ENCODE measurements at places on chromosomes 2 and 18. TPM values are rescaled to one million over a fixed set of nuclear protein-coding genes. Genes with fewer than 3 reads are reported as not detected.

GRCh38 chr18:48983793-48984437, 33.1 kb upstream of the SMAD7 start:
- peak; percentile 38 for DNase-seq
- no peak overlapping the region for H3K4me3 ChIP-seq
- H3K36me3 ChIP-seq: no peaks in the 10 kb centered on the region
- H3K27ac ChIP-seq: no peak overlapping the region
- no peaks in the 10 kb centered on the region for H3K27me3 ChIP-seq

DNA sequence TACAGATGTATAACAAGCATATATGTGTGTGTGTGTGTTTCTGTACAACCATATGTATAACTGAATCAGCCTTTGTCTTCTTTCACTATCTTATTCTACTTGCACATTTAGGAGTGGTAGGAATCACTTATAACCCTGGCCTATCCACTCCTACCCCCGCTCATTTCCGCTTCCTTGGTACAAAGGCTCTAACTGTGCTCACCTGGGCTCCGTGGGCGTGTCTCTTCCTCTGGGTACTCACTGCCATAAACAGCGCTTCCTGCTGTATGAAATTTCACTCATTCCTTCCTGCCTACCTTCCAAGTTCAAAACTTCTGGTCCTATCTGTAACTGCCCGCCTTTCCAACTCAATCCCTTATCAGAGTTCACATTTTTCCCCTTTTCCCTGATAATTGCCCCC, 815.5 kb downstream of the EPHA4 start:
- no peaks in the 10 kb centered on the region for H3K27me3 ChIP-seq
- no peaks in the 10 kb centered on the region for H3K36me3 ChIP-seq
- no peak overlapping the region for H3K27ac ChIP-seq

- peak overlapping the region; percentile 83 for H3K4me3 ChIP-seq
- H3K36me3 ChIP-seq: no peaks in the 10 kb centered on the region
- H3K4me1 ChIP-seq: peaks cover 37% of the 10 kb centered on the region
- peak overlapping the region; percentile 77 for H3K27ac ChIP-seq
- peak; percentile 77 for DNase-seq
These were observed 3.6 kb downstream of the ZNF516 start for GRCh38 chr18:76491473-76491775.

GRCh38 chr2:191014653-191015020, 666 bp upstream of the STAT1 start:
- peaks cover 12% of the 10 kb centered on the region for H3K36me3 ChIP-seq
- H3K27me3 ChIP-seq: no peaks in the 10 kb centered on the region
- H3K27ac ChIP-seq: peak overlapping the region; percentile 90
- no peak for DNase-seq

- peak overlapping the region; percentile 86 for H3K4me3 ChIP-seq
- peaks cover 9% of the 10 kb centered on the region for H3K36me3 ChIP-seq
- DNase-seq: peak; percentile 57
- H3K27me3 ChIP-seq: no peaks in the 10 kb centered on the region
- peaks cover 43% of the 10 kb centered on the region for H3K4me1 ChIP-seq
These were observed 16.9 kb downstream of the C2orf74 start for GRCh38 chr2:61178603-61179545.

DNA sequence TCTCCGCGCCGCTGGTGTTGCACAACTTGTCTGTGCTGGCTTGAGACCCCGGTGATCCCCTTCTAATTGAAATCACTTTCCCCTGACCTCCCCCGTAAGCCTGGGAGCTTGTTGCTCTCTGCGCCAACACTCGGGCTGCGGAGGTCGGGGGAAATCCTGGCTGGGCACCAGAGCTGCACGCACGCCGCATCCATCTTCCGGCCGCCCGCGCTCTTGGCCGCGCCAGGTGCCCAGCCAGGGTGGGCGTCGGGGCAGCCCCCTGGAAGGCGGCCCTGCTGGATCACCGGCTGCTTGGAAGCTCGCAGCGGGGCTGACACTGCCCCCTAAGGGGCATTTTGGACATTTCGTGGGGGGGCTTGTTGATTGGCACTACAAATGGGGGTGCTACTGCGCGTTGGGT, 280.3 kb upstream of the SKOR2 start:
- no peaks in the 10 kb centered on the region for H3K4me1 ChIP-seq
- H3K27ac ChIP-seq: no peak overlapping the region
- no peak overlapping the region for H3K4me3 ChIP-seq
- DNase-seq: no peak
- H3K27me3 ChIP-seq: peaks cover 3% of the 10 kb centered on the region
- H3K36me3 ChIP-seq: no peaks in the 10 kb centered on the region

DNA sequence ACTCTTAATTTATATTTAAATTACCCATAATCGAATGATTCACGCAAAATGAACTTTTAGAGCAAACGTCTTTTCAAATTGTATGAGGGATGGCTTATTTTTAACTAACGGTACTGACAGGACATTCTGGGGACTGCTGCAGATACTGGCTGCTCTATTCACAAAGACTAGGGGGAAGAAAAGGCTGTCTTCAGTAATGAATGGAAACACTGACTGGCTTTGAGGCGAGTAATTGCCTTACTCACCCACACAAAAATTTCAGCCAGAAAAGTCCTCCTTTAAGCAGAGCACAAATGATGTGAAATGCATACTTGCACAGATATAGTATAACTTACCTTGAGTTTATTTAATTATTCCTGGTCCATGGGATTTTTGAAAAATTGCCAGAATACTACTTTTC, 852.6 kb downstream of the DPP10 start:
- no peaks in the 10 kb centered on the region for H3K36me3 ChIP-seq
- DNase-seq: no peak
- no peak overlapping the region for H3K27ac ChIP-seq
- H3K27me3 ChIP-seq: no peaks in the 10 kb centered on the region
- H3K4me3 ChIP-seq: no peak overlapping the region

DNA sequence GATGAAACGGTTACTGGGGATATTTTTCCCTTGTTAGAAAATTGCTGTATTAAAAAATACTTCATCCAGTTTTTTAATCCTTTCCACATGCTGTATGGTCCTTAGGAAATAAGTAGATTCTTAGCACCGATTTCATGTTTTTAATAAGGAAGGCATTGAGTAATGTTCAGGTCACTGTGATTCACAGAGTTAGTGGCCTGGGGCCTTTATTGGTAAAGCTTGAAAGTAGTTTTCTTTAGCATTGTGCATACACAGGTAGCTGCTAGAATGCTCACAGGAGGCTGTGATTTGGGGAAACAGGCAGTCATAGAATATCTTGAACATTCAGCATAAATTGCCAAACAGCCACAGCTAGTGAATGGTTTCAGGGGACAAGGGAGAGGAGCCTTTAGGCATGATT, 79.8 kb downstream of the XRCC5 start:
- peaks cover 44% of the 10 kb centered on the region for H3K4me1 ChIP-seq
- peak overlapping the region; percentile 68 for H3K27ac ChIP-seq
- H3K36me3 ChIP-seq: peaks cover 24% of the 10 kb centered on the region

GRCh38 chr2:119852214-119852613, 92.5 kb downstream of the PTPN4 start:
- H3K36me3 ChIP-seq: no peaks in the 10 kb centered on the region
- H3K4me1 ChIP-seq: peaks cover 7% of the 10 kb centered on the region
- no peak overlapping the region for H3K4me3 ChIP-seq
- no peak overlapping the region for H3K27ac ChIP-seq
- H3K27me3 ChIP-seq: no peaks in the 10 kb centered on the region

GRCh38 chr2:173520918-173521317, 166.2 kb downstream of the CDCA7 start:
- no peak for DNase-seq
- 0 out of 2 replicates have a peak, but pooled peaks cover 4% of the 10 kb centered on the region for H3K4me1 ChIP-seq
- H3K27ac ChIP-seq: no peak overlapping the region
- no peaks in the 10 kb centered on the region for H3K36me3 ChIP-seq

- no peak overlapping the region for H3K4me3 ChIP-seq
- H3K27ac ChIP-seq: no peak overlapping the region
- no peak for DNase-seq
- peaks cover 20% of the 10 kb centered on the region for H3K4me1 ChIP-seq
- H3K36me3 ChIP-seq: no peaks in the 10 kb centered on the region
- H3K27me3 ChIP-seq: no peaks in the 10 kb centered on the region
These were observed 37.7 kb downstream of the INPP4A start for GRCh38 chr2:98482362-98482761.

- no peaks in the 10 kb centered on the region for H3K36me3 ChIP-seq
- no peak overlapping the region for H3K4me3 ChIP-seq
- DNase-seq: no peak
- no peaks in the 10 kb centered on the region for H3K4me1 ChIP-seq
- no peak overlapping the region for H3K27ac ChIP-seq
These were observed 91.6 kb downstream of the ASXL3 start for GRCh38 chr18:33669589-33669988.

DNA sequence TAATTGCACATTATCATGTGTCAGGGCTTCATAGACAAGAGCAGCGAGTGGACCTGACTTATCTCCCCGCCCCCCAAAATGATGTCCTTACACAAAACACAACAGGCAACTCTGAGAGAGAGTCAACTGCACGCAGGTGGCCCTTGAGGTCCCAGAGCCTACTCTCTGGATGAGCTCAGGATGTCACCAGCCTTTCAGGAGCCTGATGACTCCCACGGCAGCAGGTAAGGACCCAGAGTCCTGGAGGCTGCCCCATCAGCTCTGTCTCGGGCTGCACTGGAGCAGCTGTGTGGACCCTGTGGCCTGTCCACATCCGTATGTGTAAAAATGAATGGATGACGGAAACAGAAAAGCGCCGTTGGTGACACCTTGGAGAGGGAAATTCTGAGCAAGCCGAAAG, 130.9 kb downstream of the HDAC4 start:
- no peak overlapping the region for H3K27ac ChIP-seq
- no peak overlapping the region for H3K4me3 ChIP-seq
- no peak for DNase-seq
- peaks cover 36% of the 10 kb centered on the region for H3K4me1 ChIP-seq
- H3K27me3 ChIP-seq: no peaks in the 10 kb centered on the region
- H3K36me3 ChIP-seq: no peaks in the 10 kb centered on the region

GRCh38 chr2:1277634-1278033, 135.6 kb upstream of the TPO start:
- H3K27ac ChIP-seq: no peak overlapping the region
- no peaks in the 10 kb centered on the region for H3K27me3 ChIP-seq
- H3K4me3 ChIP-seq: no peak overlapping the region
- H3K4me1 ChIP-seq: no peaks in the 10 kb centered on the region
- DNase-seq: no peak

DNA sequence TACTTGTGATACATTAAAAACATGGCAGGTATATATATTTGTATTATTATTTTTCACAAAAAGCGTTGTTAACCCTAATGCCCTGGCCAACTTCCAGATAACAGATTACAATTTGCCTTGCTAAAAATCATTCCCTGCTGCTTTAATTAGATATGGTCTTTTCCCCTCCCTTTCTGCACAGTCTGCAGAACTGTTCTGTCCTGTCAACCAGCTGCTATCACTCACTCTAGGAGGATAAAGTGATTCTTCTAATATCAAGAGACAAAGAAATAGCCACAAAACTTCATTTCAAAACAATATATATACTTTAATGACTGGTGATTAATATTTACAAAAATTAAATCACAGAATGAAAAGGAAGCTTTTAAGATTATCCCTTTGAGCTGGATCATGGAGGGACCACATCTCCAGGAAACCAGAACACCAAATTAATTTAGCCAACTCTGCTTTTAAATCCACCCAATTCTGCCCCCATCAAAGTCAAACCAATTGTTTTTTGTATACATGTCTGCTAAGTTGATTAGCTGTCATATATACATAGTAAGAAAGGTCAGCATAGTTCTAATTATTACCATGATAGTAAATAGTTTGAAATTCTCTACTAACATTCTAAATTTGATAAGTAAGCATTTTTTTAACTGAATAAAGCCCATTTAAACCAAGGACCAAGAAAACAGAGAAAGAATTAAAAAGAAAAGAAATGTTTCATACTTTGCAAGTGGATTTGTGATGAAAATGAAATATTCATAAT, 55.7 kb downstream of the RND3 start:
- H3K4me1 ChIP-seq: no peaks in the 10 kb centered on the region
- no peaks in the 10 kb centered on the region for H3K36me3 ChIP-seq
- DNase-seq: no peak
- H3K27ac ChIP-seq: no peak overlapping the region
- no peaks in the 10 kb centered on the region for H3K27me3 ChIP-seq

- H3K4me1 ChIP-seq: peaks cover 38% of the 10 kb centered on the region
- no peaks in the 10 kb centered on the region for H3K36me3 ChIP-seq
- peak overlapping the region; percentile 83 for H3K27ac ChIP-seq
- DNase-seq: peak; percentile 90
- H3K27me3 ChIP-seq: no peaks in the 10 kb centered on the region
These were observed 1.7 kb downstream of the FZD7 start for GRCh38 chr2:202035089-202035940.

- H3K36me3 ChIP-seq: no peaks in the 10 kb centered on the region
- peaks cover 59% of the 10 kb centered on the region for H3K27me3 ChIP-seq
- no peak overlapping the region for H3K4me3 ChIP-seq
- H3K4me1 ChIP-seq: 0 out of 2 replicates have a peak, but pooled peaks cover 4% of the 10 kb centered on the region
- no peak overlapping the region for H3K27ac ChIP-seq
These were observed 47.3 kb downstream of the LDLRAD4 start for GRCh38 chr18:13265911-13266217.

DNA sequence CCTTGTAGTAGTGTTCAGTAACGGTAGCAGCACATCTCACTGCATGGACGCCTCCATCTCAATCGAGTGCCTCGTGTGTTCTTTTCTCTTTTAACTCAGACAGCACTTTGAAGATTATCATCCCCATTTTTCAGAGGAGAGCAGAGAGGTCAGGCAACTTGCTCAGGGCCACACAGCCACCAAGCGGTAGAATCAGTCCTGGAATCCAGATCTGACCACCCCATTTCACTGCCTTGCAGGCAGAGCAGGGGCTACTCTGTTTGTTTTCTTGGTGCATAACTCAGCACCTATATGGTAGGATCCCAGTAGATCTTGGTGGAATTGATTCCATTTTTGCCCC, 129.5 kb downstream of the SMAD7 start:
- peaks cover 22% of the 10 kb centered on the region for H3K36me3 ChIP-seq
- no peak overlapping the region for H3K27ac ChIP-seq
- peaks cover 17% of the 10 kb centered on the region for H3K4me1 ChIP-seq
- no peak overlapping the region for H3K4me3 ChIP-seq

GRCh38 chr2:150471813-150472510, 15.5 kb downstream of the RND3 start:
- peaks cover 83% of the 10 kb centered on the region for H3K36me3 ChIP-seq
- H3K27me3 ChIP-seq: no peaks in the 10 kb centered on the region
- peak overlapping the region; percentile 95 for H3K27ac ChIP-seq
- H3K4me3 ChIP-seq: 0 out of 2 replicates have a peak overlapping the region, but pooled peaks have one; percentile 16
- peak; percentile 30 for DNase-seq
- peaks cover 97% of the 10 kb centered on the region for H3K4me1 ChIP-seq

HOXD9 gene
- total RNA-seq: 7.0 TPM

SOWAHC gene
- total RNA-seq: 43.6 TPM

PTPRN gene
- 50.5 TPM for total RNA-seq

MAB21L4 gene
- not detected for total RNA-seq

ADAM17 gene
- total RNA-seq: 25.4 TPM

C2orf80 gene
- total RNA-seq: not detected

EFR3B gene
- total RNA-seq: 0.76 TPM

SERPINB3 gene
- not detected for total RNA-seq

CFAP65 gene
- total RNA-seq: not detected

KRCC1 gene
- total RNA-seq: 41.3 TPM

SKA1 gene
- total RNA-seq: 5.6 TPM

ASB18 gene
- total RNA-seq: not detected

GPR148 gene
- total RNA-seq: not detected

CWC22 gene
- 12.4 TPM for total RNA-seq

ANKRD30BL gene
- not detected for total RNA-seq

PARD6G gene
- total RNA-seq: 0.22 TPM

MYOM1 gene
- 0.65 TPM for total RNA-seq

SERPINB11 gene
- not detected for total RNA-seq

NDUFAF7 gene
- 25.2 TPM for total RNA-seq

All from GM23248 (cell line).